ENCODE measurements at places on chromosomes 5 and 9.

- H3K27ac ChIP-seq = no peak overlapping the region
- H3K4me1 ChIP-seq = peaks cover 18% of the 10 kb centered on the region
- DNase-seq = peak; percentile 15
- no peak overlapping the region for H3K4me3 ChIP-seq
- H3K27me3 ChIP-seq = no peaks in the 10 kb centered on the region
Measured at GRCh38 chr5:119274767-119275130, 81.1 kb upstream of the TNFAIP8 start.

- no peak for DNase-seq
- no peak overlapping the region for H3K4me3 ChIP-seq
- no peaks in the 10 kb centered on the region for H3K27me3 ChIP-seq
- H3K36me3 ChIP-seq = no peaks in the 10 kb centered on the region
Measured at GRCh38 chr5:178143246-178143645, 10.4 kb downstream of the NHP2 start.

DNA sequence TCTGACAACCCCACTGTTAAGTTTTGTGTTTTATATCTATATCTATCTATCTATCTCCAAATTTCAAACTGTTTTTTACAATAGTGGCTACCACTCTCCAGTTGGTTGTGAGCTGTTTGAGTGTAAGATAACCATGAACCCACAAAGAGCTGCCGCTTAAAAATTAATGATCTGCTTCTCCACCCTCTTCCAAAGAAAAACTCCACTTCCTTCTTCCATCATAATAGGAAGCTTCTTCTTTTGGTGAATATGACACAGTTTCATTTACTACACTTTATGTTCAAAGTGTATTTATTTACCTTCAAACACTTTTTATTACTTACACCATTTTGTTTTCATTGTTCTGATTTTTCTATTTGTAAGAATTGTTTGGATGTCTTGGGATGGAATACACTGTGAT is 37.9 kb downstream of the SPZ1 start:
- no peaks in the 10 kb centered on the region for H3K27me3 ChIP-seq
- no peak overlapping the region for H3K27ac ChIP-seq
- H3K4me1 ChIP-seq = no peaks in the 10 kb centered on the region
- DNase-seq = no peak
- H3K36me3 ChIP-seq = no peaks in the 10 kb centered on the region

GRCh38 chr5:105688227-105688792 is 1982.4 kb downstream of the EFNA5 start:
- no peaks in the 10 kb centered on the region for H3K36me3 ChIP-seq
- no peaks in the 10 kb centered on the region for H3K4me1 ChIP-seq
- H3K4me3 ChIP-seq = no peak overlapping the region
- H3K27me3 ChIP-seq = no peaks in the 10 kb centered on the region
- no peak overlapping the region for H3K27ac ChIP-seq

DNA sequence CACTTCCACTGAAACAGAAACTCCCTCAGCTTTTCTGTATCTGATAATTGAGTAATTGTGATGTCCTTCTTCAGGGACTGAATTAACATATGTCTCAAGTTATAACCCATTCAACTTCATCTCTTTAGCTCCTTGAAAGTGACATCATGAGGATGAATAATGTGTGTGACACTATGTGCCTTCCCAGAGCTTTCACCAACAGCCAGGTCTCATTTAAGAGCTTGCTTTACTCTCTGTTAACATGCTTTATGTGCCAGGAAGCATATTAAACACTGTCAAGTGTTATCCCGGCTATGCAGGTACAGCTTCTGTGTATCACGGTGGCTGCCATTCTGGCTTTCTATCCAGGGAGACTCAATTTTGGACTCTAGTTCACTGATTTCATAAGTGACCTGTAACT is 799.9 kb downstream of the CDH12 start:
- no peak overlapping the region for H3K4me3 ChIP-seq
- DNase-seq = no peak
- H3K36me3 ChIP-seq = no peaks in the 10 kb centered on the region
- H3K4me1 ChIP-seq = no peaks in the 10 kb centered on the region
- H3K27me3 ChIP-seq = no peaks in the 10 kb centered on the region
- no peak overlapping the region for H3K27ac ChIP-seq

GRCh38 chr5:96977228-96977627 is 41.3 kb downstream of the LNPEP start:
- H3K4me1 ChIP-seq = no peaks in the 10 kb centered on the region
- peaks cover 4% of the 10 kb centered on the region for H3K36me3 ChIP-seq
- no peak overlapping the region for H3K27ac ChIP-seq
- H3K4me3 ChIP-seq = no peak overlapping the region
- no peak for DNase-seq

DNA sequence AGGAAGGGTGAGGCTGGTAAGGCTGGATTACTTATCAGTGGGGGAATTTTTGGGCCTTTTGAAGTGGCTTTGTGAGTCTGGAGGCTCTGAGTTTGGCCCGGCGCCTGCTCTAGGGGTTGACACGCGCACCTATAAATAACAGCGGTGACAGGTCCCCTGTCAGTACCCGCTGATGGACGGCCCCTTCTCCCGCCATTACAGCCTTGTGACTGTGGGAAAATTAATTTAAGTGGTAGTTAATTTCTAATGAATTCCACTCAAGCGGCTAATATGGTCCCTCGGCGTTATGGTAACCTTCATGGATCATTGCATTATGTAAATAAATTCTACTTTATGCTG is 16.5 kb downstream of the MRPL36 start:
- H3K4me3 ChIP-seq = no peak overlapping the region
- DNase-seq = no peak
- no peaks in the 10 kb centered on the region for H3K4me1 ChIP-seq
- no peak overlapping the region for H3K27ac ChIP-seq
- no peaks in the 10 kb centered on the region for H3K36me3 ChIP-seq
- H3K27me3 ChIP-seq = no peaks in the 10 kb centered on the region

GRCh38 chr5:87302061-87302460 is 34.4 kb downstream of the RASA1 start:
- H3K4me1 ChIP-seq = peaks cover 8% of the 10 kb centered on the region
- no peak overlapping the region for H3K27ac ChIP-seq
- H3K27me3 ChIP-seq = no peaks in the 10 kb centered on the region
- H3K4me3 ChIP-seq = no peak overlapping the region
- no peak for DNase-seq

DNA sequence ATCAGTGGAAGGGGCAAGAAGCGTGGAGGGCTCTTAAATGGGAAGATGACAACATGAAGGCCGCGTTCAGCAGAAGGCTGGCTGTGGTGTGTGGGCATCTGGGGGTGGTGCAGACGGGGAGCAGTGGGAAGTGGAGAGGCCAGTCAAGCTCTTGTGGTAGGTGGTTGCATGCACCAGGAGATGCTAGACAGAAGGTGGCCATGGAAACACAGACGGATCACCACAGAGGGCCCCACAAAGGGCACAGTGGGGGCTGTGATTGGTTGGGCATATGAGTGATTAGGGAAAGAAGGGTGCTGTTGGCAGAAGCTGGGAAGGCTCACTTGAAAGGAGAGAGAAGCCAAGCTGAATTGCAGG is 14.7 kb downstream of the MTMR12 start:
- no peak overlapping the region for H3K27ac ChIP-seq
- no peaks in the 10 kb centered on the region for H3K36me3 ChIP-seq
- no peaks in the 10 kb centered on the region for H3K27me3 ChIP-seq
- H3K4me3 ChIP-seq = no peak overlapping the region
- DNase-seq = no peak

- DNase-seq = no peak
- peak overlapping the region; percentile 69 for H3K27ac ChIP-seq
- no peaks in the 10 kb centered on the region for H3K27me3 ChIP-seq
- no peak overlapping the region for H3K4me3 ChIP-seq
- peaks cover 3% of the 10 kb centered on the region for H3K4me1 ChIP-seq
Measured at GRCh38 chr9:112005939-112006338, 109.3 kb downstream of the UGCG start.

DNA sequence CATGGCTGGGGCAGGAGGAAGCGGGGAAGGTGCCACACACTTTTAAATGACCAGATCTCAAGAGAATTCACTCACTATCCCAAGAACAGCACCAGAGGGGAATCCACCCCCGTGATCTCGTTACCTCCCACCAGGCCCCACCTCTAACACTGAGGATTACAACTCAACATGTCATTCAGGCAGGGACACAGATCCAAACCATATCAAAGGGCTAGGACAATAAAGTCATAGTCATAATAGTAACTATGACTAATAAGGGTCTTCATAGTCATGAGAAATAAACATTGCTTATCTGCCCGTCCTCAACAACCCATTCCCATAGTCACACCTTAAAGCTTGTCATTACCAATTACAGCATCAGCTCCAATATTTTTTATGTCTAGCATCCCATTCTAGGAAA is 65.3 kb upstream of the SMC2 start:
- H3K27ac ChIP-seq = no peak overlapping the region
- H3K27me3 ChIP-seq = no peaks in the 10 kb centered on the region
- H3K36me3 ChIP-seq = no peaks in the 10 kb centered on the region
- no peaks in the 10 kb centered on the region for H3K4me1 ChIP-seq

GRCh38 chr5:10470669-10471068 is 29.0 kb downstream of the ROPN1L start:
- no peaks in the 10 kb centered on the region for H3K27me3 ChIP-seq
- H3K4me1 ChIP-seq = peaks cover 13% of the 10 kb centered on the region
- no peak overlapping the region for H3K4me3 ChIP-seq
- no peak overlapping the region for H3K27ac ChIP-seq

- H3K36me3 ChIP-seq = no peaks in the 10 kb centered on the region
- no peaks in the 10 kb centered on the region for H3K27me3 ChIP-seq
- no peak overlapping the region for H3K27ac ChIP-seq
- no peak overlapping the region for H3K4me3 ChIP-seq
- no peaks in the 10 kb centered on the region for H3K4me1 ChIP-seq
Measured at GRCh38 chr5:8879248-8879647, 666.6 kb downstream of the SEMA5A start.

- H3K4me1 ChIP-seq = no peaks in the 10 kb centered on the region
- H3K27ac ChIP-seq = no peak overlapping the region
- H3K36me3 ChIP-seq = no peaks in the 10 kb centered on the region
- DNase-seq = peak; percentile 17
- no peak overlapping the region for H3K4me3 ChIP-seq
Measured at GRCh38 chr5:41707853-41708603, 162.2 kb downstream of the OXCT1 start.

DNA sequence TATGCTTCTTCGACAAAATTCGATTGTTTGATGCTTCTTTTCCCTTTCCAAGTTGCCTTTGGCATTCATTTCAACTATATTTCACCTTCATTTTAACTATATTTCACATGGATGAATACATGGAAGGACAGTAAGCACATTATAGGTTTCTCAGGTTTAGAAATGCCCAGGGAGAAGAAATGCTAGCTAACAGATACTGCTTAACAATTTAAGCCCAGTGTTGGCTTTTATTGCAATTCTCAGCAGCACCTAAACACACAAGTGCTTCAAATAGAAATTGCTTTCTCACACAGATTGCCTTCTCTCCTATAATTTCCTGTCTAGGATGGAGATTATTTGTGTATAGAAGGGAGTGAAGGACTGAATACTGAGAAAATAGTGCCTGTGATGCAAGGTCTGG is 30.2 kb upstream of the SMC5 start:
- DNase-seq = no peak
- H3K4me1 ChIP-seq = no peaks in the 10 kb centered on the region
- no peaks in the 10 kb centered on the region for H3K36me3 ChIP-seq

- no peaks in the 10 kb centered on the region for H3K27me3 ChIP-seq
- H3K27ac ChIP-seq = no peak overlapping the region
- no peak for DNase-seq
- no peak overlapping the region for H3K4me3 ChIP-seq
- H3K4me1 ChIP-seq = no peaks in the 10 kb centered on the region
Measured at GRCh38 chr5:105968981-105969380, 1701.8 kb downstream of the EFNA5 start.

GRCh38 chr5:113115061-113115460 is 138.5 kb downstream of the DCP2 start:
- DNase-seq = no peak
- H3K4me1 ChIP-seq = no peaks in the 10 kb centered on the region
- peaks cover 3% of the 10 kb centered on the region for H3K27me3 ChIP-seq
- no peak overlapping the region for H3K4me3 ChIP-seq
- H3K27ac ChIP-seq = no peak overlapping the region

DNA sequence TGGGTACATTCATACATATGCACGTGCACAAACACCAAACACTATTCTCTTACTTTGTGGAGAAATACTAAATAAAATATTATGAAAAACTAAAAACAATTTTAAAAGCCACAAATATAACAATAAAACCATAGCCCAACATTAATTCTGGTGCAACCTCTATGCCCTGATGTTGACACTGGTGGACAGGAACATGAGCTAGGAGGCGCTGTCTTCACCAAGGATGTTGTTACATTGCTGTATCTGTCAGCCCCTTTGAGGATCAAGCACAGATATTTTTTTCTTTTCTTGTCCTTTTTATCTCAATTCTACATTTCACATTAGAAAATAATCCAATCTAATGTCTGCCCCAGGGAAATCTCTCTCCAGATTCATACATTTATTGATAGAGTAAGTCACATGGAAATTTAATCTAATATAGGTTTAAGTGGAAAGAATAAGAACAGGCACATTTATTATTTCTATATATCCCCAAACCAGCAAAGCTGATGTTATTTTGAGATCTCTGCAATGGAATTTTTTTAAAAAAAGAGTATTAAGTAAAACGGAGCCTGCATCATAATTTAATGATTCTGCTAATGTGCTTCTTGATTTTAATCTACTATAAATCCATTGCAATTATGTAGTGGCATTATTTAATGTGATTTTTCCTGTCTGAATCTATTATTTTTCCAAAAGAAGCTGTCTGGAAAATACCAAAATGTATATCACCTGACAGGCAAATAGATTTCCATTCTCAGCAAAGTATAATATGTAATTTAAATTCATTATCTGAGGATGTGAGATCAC is 716.5 kb downstream of the MTRR start:
- H3K4me1 ChIP-seq = no peaks in the 10 kb centered on the region
- no peaks in the 10 kb centered on the region for H3K27me3 ChIP-seq
- H3K4me3 ChIP-seq = no peak overlapping the region
- no peaks in the 10 kb centered on the region for H3K36me3 ChIP-seq

- H3K27me3 ChIP-seq = no peaks in the 10 kb centered on the region
- no peak overlapping the region for H3K27ac ChIP-seq
- H3K36me3 ChIP-seq = no peaks in the 10 kb centered on the region
- H3K4me3 ChIP-seq = no peak overlapping the region
- no peak for DNase-seq
Measured at GRCh38 chr9:124042201-124042721, 30.7 kb downstream of the LHX2 start.

- H3K4me3 ChIP-seq = no peak overlapping the region
- H3K27me3 ChIP-seq = no peaks in the 10 kb centered on the region
- DNase-seq = no peak
- H3K27ac ChIP-seq = no peak overlapping the region
- no peaks in the 10 kb centered on the region for H3K36me3 ChIP-seq
Measured at GRCh38 chr5:126125407-126125806, 297.8 kb upstream of the GRAMD2B start.

GRCh38 chr9:124212381-124213050 is 45.2 kb upstream of the NEK6 start:
- peaks cover 8% of the 10 kb centered on the region for H3K4me1 ChIP-seq
- no peak for DNase-seq
- H3K27me3 ChIP-seq = no peaks in the 10 kb centered on the region
- no peak overlapping the region for H3K4me3 ChIP-seq

Measured in Panc1 (cell line).